ENCODE measurements at places on chromosomes 2 and 18.
A peak's percentile ranks its signal among the peaks of the same experiment; 100 is the strongest.

GRCh38 chr2:159381574-159381973 lies 95.1 kb upstream of the WDSUB1 start:
- DNase-seq: peak; percentile 1

GRCh38 chr2:60433018-60433596 lies 120.3 kb downstream of the BCL11A start:
- no peak for DNase-seq

DNA sequence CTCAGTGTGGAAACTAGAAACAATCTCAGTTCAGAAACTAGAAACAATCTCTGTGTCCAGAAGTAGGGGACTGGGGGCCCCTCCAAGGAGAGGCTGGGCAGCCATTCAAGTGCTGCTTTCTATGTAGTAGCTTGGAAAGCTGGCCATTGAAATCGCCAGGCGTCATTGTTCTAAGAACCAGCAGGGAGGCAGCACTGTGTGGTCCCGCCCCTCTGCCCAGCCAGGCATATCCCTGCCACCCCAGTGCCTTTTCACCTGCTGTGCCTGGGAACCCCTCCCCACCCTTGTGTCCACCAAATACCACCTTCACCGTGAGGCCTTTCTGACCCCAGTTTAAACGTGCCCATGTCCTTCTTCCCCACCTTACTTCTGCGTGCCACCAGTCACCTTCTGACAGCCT lies 221.6 kb downstream of the GBX2 start:
- DNase-seq: no peak

DNA sequence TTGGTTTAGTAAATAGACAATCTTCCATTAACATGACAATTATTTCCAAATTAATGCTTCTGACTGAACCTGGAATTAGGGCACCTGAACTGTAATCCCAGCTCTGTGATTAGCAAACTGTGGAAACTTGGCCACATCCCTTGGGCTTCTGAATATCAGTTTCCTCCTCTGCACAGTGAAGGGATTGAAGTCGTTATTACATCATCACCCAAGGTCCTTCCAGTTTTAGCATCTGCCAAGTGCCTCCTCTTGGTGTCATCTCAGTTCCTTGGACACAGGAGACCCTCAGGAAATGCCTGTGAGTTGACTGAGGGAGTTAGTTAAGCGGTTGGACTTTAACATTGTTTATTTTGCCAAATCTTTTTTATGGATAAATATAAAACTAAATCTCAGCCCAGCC lies 64.8 kb downstream of the MOGAT1 start:
- DNase-seq: no peak

DNA sequence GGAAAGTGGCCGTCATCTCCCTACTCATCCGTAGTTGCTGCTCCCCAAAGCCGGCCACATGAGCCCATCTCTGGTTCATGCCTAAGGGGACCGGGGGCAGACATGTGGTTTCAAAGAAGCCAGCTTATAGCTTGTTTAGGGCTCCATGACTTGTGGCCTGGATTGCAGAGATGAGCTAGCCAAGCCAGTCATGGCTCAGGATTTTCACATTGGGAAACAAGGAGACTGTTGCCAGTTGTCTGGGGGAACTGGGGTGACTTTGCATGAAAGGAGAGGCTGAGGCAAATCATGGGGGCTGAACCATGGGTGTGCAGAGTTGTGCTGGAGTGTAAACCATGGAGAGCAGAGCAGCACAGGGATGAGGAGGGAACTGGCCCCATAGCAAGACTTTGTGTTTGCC lies 183.0 kb upstream of the APCDD1 start:
- no peak for DNase-seq

- DNase-seq: no peak
Observed at GRCh38 chr2:120685066-120685973, 50.3 kb upstream of the GLI2 start.

GRCh38 chr18:76977684-76978232 lies 154.8 kb downstream of the MBP start:
- DNase-seq: no peak

- DNase-seq: peak; percentile 26
Observed at GRCh38 chr2:127598711-127599110, 47.2 kb upstream of the GPR17 start.

GRCh38 chr2:14261771-14262170 lies 370.7 kb upstream of the LRATD1 start:
- DNase-seq: no peak

DNA sequence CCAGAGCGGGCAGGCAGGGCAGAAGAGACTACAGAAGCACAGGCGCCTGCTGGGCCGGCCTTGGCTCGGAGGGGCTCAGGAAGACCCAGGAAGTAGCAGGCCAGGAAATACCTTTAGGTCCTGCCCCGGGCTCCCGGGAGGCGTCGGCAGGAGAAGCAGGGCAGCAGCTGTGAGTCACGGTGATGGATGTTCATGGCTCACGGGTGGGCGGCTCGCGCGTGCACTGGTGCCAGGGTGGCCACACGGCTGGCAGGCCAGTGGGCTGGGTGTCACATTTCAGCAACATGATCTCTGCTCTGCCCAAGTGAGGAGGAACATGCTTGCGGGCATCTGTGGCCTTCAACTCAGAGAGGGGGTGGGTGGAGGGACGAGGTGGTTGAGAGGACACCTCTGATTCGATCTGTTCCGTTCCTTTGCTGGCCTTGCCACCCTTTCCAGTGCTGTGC lies 139.3 kb downstream of the KLHL29 start:
- peak; percentile 84 for DNase-seq

DNA sequence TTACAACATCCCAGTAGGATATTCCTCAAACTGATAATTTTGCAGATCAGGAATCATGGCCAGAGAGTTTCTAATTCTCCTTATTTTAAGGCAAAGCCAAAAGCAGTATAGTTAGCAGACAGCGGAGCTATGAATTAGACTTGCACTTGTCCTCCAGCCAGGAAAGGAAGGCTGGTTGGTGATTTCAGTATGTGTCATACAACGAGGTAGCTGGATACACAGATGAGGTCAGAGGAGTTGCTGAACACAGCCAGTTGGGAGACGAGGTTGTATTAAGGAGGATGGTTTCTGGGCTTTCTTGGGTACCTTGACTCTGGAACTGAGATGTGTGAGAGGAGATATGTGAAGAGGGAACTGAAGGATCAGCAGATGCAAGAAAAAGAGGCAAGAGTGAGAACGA lies 185.2 kb downstream of the SOX11 start:
- no peak for DNase-seq

GRCh38 chr18:13548966-13549879 lies 177.1 kb downstream of the FAM210A start:
- DNase-seq: no peak

DNA sequence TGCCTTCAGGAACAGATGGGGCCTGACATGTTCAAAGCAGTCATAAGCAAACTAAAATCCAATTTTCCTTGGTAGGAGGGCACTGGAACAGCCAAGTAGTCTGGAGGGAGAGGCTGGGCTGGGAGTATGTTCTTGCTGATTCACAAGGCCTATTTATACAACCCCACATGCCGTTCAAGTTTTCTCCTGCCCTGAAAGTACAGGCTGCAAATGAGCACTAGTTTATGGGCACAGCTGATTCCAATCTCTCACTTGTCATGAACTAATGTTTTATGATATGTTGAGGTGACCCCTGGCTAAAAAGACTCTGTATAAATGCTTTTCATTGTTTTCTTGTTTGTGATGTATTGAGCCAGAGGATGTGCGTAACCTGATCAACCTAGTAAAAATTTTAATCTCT lies 183.4 kb upstream of the SRD5A2 start:
- no peak for DNase-seq

GRCh38 chr2:155145758-155146229 lies 447.3 kb downstream of the KCNJ3 start:
- no peak for DNase-seq

DNA sequence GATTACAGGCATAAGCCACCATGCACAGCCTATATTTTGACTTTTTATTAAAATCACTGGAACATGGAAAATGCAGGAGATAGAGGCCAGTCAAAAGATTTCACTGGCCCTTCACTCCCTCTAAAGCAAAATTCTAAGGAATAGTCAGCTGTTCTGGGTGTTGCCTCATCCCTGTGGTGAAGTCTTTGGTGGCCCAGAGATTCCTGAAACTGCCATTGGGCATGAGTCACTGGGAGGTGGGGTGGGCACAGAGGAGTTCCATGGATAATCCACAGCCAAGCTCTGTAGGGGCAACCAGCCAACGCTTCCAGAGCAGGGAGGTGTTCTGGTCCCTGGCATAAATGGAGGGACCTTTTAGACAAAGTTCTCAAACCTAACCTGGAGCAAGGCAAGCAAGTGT lies 89.7 kb upstream of the TTC39C start:
- DNase-seq: peak; percentile 90

DNA sequence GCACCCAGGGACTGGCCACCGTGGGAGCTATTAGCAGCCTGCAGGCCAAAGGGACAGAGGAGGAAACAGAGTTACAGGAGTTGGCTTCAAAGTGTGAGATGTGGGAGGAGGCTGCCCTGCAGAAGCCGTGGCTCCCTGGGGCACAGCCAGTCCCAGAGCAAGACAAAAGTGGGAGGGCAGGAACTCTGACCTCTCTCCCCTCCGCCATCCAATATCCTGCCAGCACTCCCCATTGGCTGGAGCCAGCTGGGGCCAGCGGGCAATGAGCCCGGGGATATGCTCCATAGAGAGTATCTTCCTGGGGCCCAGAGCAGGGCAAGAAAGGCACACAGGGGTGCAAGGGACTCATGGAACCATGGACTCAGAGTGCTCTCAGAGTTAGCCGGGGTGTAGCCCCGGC lies 143.1 kb downstream of the INHBB start:
- no peak for DNase-seq

GRCh38 chr2:32825291-32825712 lies 121.5 kb upstream of the LTBP1 start:
- DNase-seq: peak; percentile 62

DNA sequence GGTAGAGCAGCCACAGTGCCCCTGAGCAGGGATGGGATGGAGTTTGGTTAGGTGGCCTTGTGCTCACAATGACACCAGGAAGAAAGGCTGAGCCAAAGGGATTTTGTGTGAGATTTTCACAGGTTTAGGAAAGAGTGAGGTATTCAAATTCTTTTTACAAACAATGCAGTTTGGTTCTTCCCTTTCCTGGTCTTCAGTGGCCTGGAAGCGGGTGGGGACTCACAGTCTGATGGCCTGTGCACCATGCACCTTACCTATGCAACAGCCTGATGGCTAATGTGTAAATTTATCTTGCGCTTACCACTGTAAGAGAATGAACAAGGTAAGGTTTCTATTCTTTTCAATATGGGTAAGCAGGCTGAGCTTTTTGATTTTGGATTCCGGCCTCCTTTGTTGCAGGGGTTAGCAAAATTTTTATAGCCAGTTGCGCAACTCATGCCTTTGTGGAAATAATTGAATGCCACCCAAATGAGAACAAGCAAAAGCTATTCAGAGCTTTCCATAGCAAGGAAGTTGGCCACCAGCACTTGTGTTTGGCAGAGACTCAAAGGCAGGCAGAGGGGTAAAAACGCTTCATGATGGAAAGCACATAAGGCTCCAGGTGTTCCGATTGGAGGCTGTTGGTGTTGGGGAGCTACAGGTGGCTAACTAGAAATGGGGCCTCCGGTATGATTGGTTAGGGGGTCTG lies 23.8 kb upstream of the IL1R2 start:
- no peak for DNase-seq
